Right ventricle myocardium inferior (tissue), 1 donor: ENCODE measurements at places on chromosomes 6 and 20.

- no peak for DNase-seq
These were observed 27.0 kb downstream of the SNAI1 start for GRCh38 chr20:50009521-50010454.

- DNase-seq = no peak
These were observed 75.7 kb upstream of the UST start for GRCh38 chr6:148671085-148671484.

DNA sequence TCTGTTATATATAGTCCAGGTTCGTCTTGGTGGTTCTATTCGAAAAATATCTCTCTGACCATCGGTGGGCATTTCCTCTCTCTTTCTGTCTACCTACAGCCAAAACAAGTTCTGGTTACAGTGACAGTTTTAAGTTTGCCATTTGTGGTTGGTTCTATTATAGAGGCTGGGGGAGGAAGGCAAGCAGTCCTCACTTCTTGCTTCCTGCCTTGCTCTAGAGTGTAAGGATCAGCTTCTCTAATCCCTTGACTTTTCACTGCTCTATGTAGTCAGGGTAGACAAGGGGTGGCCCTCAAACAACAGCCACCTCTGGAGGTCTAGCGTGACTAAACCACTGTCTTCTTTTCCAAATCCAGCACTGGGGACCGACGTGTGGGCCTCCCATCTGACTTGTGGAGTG lies 16.1 kb downstream of the E2F3 start:
- DNase-seq = no peak

GRCh38 chr20:24842274-24842917 lies 106.7 kb upstream of the CST7 start:
- DNase-seq = no peak

DNA sequence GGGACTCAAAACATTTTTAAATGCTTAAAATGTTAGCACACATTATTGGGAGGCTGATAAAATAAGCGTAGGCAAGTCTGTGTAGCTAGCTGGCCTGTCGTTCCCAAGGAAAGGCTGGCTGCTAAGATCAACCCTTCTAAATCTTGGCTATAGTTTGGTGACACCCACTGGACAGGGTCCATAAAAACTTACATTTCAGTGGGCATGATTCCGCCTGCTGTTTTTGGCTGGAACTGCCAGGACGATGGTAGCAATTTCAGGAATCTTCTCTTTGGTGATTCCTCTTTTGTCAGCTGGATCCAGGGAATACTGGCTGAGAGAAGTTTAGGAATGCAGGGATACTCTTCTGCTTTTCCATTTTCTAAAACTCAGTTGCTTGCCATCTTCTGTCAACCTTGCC lies 162.2 kb downstream of the NKAIN2 start:
- no peak for DNase-seq

DNA sequence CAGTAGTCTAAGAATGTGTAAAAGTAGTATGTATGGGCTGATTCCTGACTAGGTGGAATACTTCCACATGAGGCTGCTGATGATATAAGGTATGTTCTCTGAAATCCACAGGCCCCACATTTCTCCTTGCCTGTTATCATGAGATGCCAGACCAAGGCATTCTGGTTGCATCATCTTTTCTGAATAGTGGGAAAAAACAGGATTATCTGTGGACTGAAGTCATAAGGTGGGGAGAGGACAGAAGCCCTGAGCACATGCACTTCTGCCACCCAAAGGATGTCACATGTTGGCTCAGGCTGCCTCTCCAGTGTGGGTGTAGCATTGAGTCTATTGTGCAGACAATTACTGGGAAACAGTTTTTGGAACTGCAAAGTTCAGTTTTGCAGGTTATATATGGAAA lies 184.5 kb upstream of the RAB32 start:
- no peak for DNase-seq

DNA sequence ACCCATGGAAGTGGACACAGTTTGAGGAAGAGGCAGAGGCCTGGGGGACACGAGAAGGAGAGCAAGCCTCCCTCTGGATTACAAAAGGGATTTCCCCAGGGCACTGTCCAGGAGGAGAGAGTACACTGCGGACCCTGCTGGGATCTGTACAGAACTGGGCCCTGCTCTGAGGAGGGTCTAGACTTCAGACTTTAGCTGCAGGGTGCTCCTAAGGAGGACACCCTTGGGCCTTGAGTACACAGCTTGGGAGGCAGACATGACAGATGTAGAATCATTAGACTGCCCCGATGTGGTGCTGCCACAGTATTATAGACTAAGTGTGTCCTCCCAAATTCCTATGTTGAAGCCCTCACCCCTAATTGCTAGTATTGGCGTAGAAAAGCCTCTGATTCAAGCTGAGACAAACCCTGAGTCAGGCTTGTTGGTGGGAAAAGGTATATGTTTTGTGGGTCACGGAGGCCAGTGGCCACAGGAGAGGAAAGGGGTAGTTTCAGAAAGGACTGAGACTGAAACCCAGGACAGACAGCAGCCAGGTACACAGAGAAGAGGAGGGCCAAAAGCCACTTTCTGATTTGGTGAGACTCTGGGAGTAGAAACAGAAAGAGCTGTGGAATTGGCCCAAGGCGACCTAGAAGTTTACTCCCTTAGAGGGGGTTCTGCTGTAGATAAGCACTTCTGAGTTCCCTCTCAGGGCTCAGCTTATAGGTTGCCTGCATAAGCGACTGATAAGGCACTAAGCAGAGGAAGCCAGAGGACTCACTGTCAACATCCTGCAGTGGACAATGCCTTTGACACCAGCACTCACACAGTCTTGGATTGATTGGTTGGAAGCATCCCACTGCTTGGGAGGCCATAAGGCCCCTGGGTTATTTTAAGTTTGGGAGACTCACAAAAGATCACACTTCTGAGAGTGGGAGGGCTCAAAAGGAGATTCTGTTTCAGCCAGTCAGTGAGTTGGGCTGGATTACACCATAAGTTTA lies 16.5 kb upstream of the SH3BGRL2 start:
- DNase-seq = no peak

DNA sequence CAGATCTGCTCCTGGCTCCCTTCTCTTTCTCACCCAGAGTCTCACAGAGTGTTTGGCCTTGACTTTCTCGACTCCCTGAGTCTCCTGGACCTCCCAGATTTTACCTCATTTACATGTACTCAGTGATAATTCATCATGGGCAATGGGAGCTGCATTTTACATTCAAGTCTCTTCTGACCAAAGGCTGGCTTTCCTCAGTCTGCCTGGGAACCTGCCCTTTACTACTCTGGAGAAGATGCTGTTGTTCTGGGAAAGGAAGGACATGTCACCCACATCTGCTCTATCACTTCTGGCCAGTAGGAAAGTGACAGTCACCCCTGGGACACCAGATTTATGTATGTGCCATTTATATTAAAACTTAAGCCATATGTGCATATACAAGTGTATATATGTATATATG lies 7.4 kb downstream of the LRRN4 start:
- DNase-seq = no peak

DNA sequence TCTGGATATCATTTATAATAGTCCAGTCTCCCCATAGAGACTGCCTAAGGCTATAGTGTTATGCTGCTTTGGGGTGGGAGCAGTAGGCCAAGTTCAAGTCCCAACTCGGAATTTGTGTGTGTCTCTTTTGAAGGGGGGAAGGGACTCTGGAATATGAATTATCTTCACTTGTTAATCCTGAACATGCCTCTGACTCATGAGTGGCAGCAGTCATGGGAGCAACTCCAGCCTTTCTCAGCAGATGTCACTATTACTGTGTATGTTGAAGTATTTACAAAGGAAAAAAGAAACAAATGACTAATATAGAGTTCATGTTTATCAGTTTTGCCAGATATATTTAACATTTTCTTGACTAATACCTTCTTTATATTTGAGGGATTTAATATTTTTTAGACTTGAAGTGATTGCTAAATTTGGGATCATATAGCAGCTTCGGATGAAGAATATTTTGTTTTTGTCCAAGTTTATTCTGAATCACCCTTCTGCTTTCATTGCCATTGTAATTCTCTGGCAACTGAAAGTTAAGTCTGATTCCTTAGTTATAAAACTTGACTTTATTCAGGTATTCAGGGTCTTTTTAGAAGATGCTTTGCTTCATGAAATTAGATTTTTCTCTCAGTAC lies 23.4 kb downstream of the FAM217A start:
- no peak for DNase-seq

DNA sequence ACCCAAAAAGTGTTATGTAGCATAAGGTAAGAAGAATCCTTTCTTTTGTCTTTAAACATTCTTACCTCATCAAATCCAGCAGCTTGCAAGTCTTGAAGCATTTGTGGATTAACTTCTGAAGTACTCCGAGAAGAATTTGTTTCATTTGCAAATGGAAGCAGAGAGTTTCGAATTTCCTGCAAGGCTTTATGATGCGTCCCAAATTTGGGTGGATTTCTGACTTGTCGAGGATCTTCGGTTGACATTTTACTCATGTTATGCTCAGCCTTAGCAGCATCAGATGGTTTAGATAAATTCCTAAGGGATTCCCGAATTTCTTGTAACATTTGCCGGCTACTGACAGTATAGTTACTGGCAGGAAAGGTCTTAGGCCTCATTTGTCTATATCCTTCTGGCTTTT lies 16.2 kb downstream of the LATS1 start:
- no peak for DNase-seq

DNA sequence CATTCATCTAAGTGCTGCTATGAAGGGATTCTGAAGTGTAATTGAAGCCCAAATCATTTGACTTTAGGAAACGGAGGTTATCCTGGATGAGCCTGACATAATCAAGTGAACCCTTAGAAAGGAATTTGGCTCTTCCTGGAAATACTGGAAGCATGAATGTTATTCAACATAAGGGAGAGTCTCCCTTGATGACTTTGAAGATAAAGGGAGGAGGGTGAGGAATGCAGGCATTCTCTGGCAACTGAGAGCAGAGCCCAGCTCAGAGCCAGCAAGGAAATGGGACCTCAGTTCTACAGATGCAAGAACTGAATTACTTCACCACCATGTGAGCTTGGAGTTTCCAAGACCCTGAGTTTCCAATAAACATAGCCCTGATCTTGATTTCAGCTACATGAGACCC lies 168.2 kb downstream of the DLL1 start:
- DNase-seq = no peak

DNA sequence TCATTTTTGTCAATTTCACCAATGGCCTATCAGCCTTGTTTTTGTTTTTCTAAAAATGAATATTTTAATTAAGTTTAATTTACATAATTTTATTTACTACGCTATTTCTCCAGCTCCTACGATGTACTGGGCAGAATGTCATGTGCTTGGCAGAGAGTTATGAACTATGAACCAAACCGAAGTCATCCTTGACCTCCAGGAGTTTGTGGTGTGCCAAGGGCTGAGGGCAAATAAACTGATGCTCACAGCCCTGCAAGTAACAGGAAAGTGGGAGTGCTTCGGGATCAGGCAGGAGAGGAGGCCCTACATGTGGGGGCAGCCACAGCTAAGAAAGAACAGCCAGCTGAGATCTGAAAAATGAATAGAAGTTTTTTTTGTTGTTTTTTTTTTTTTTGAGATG lies 38.6 kb downstream of the ZNF217 start:
- DNase-seq = no peak

- no peak for DNase-seq
These were observed 80.3 kb downstream of the NDUFAF5 start for GRCh38 chr20:13865156-13865555.

- DNase-seq = no peak
These were observed 72.4 kb downstream of the ATG5 start for GRCh38 chr6:106253172-106253571.

DNA sequence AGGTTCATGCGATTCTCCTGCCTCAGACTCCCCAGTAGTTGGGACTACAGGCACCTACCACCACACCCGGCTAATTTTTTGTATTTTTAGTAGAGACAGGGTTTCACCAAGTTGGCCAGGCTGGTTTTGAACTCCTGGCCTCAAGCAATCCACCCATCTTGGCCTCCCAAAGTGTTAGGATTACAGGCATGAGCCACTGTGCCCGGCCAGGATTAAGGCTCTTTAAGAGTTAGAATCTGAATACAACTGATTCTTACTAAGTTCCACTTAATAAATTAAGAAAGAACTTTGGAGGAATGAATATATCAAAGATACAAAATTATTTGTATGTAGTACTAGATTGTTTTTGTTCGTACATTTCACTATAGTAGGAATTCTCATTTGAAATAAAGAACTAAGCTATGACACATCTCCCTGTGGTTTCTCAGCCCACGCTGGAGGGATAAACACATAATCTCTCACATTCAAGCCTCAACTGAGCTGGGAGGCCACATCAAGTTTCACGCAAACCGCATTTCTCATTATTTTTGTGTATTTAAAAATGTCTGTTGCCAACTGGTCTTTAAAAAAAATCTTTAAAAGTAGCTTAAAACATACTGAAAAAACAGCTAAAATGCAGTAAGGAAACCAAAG lies 34.2 kb downstream of the DTNBP1 start:
- DNase-seq = no peak

DNA sequence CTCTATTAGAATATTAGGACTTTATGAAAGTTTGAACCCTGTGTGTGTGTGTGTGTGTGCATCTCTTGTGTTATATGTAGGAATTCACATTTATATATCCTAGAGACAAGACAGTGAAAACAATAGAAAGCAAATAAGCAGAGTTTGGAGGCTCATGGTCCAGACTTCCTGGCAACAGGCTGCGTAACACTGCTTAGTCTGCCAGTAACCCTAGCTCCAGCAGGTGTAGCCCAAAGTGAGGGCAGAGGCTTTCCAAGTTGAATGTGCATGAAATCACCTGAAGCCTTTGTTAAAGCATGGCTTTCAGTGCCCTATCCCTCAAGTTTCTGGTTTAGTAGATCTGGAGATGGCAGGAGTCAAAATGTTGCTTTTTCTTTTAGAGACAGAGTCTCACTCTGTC lies 569.9 kb downstream of the KIF16B start:
- DNase-seq = no peak

DNA sequence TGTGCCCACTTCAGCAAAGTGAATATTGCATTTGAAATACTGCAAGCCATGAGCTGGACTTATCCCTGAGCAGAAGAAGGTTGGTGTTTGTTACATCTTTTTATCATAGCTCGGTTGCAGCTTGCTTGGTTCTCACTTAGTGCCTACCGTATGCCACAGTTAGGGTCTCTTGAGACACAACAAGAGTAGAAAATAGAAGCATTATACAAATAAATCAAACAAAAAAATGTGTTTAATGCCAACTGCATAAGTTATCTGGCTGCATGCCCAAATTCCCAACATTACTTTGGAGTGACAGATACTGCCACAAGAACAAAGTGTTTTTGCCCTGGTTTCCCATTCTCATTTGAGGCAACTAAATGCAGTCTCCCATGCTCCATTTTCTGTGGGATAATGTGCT lies 53.9 kb upstream of the LAMP5 start:
- DNase-seq = no peak

DNA sequence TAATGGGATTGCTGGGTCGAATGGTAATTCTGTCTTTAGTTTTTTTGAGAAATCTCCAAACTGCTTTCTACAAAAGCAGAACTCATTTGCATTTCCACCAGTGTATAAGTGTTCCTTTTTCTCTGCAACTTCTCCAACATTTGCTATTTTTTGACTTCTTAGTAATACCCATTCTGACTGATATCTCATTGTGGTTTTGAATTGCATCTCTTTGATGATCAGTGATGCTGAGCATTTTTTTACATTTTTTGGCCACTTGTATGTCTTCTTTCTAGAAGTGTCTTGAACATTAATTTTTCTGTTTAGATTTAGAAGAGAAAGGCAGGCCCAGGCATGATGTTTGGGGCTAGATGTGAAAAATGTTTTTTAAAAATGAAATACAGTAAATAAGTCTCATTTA lies 553.1 kb upstream of the MAN1A1 start:
- no peak for DNase-seq
